ENCODE measurements at places on chromosomes 5 and 9. TPM values are rescaled to one million over a fixed set of nuclear protein-coding genes. Genes with fewer than 3 reads are reported as not detected.

DNA sequence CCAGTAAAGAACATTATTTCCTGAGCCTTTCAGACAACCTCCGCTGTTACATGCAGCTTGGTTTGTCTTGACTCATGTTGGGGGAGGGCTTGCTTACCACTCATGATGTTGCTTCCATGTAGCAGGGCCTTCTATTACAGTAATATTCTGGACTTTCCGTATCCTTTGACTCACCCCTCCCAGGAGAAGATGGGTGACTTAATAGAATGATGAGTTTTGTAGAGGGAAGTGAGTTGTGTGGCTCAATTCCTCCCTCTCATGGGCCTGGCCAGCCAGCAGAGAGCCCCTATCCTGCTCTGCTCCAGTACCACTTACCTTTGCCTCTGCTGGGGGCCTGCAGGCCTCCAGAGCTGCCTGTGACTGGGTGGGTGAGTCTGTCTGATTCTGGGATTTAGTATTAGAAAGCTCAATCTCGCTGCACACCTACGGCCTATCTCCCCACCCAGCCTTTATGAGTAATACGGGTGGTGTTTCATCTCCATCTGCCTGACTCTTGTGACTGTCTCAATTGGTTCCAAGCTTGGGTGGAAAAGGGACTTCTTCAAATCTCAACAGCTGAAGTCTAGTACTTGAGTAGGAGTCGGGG lies 52.6 kb upstream of the KLF9 start:
- no peaks in the 10 kb centered on the region for H3K27me3 ChIP-seq
- peak overlapping the region; percentile 13 for H3K4me3 ChIP-seq
- H3K27ac ChIP-seq: peak overlapping the region; percentile 25
- H3K36me3 ChIP-seq: no peaks in the 10 kb centered on the region
- DNase-seq: peak; percentile 45
- peaks cover 51% of the 10 kb centered on the region for H3K4me1 ChIP-seq

SLC1A1 gene
- total RNA-seq: 0.14 TPM

DNA sequence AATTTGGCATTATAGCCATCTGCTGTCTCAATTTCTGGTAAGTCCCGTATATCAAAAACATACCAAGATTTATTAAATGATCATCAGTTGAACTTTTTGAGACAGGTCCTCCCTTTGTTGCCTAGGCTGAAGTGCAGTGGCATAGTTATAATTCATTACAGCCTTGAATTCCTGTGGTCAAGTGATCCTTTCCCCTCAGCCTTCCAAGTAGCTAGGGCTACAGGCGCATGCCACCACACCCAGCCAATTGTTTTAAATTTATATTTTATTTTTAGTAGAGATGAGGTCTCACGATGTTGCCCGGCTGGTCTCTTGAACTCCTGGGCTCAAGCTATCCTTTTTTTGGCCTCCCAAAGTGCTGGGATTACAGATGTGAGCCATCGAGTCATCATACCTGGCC lies 418.9 kb downstream of the ARHGEF28 start:
- H3K4me3 ChIP-seq: no peak overlapping the region
- H3K27ac ChIP-seq: no peak overlapping the region
- no peaks in the 10 kb centered on the region for H3K36me3 ChIP-seq
- H3K27me3 ChIP-seq: peaks cover 22% of the 10 kb centered on the region
- no peak for DNase-seq

- peaks cover 28% of the 10 kb centered on the region for H3K4me1 ChIP-seq
- DNase-seq: no peak
- H3K27ac ChIP-seq: no peak overlapping the region
These were observed 167.7 kb upstream of the RASA1 start for GRCh38 chr5:87099968-87100367.

- H3K4me1 ChIP-seq: no peaks in the 10 kb centered on the region
- no peak for DNase-seq
These were observed 250.0 kb upstream of the MPDZ start for GRCh38 chr9:13529321-13530104.

DNA sequence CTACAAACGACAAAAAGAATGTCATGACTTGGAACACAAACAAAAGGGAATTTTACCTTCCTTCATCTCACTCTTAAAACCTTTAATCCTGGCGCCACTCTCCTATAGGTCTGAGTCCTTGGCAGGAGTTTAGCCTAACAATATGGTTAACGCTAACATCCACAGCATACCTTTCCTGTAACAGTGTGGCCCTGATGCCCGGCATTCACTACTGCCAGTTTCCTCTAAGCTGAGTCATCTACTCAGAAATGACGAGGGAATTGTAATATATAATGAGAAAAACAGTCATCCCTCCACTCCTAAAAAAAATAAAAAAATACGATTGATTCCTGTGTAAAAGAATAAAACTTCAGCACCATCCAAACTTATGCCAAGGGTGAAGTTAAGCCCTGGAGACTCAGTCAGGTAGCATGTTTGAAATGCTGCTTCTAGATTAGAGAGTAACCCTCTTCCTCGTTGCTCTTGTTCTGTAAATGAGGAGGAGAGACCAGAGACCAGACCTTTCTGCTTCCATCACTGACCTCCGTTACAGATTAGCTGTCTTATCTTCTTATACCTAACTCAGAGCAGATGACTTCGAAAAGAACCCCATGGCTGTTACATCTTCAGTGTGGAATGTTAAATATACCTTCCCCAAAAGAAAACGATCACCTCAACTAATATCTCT lies 37.4 kb downstream of the CCDC125 start:
- H3K27ac ChIP-seq: peak overlapping the region; percentile 90
- no peak for DNase-seq
- no peaks in the 10 kb centered on the region for H3K27me3 ChIP-seq
- H3K4me3 ChIP-seq: no peak overlapping the region
- peaks cover 3% of the 10 kb centered on the region for H3K36me3 ChIP-seq
- no peaks in the 10 kb centered on the region for H3K4me1 ChIP-seq

ARL10 gene
- 7.5 TPM for total RNA-seq

CCL19 gene
- not detected for total RNA-seq

- H3K27me3 ChIP-seq: no peaks in the 10 kb centered on the region
- DNase-seq: no peak
- no peaks in the 10 kb centered on the region for H3K4me1 ChIP-seq
- H3K27ac ChIP-seq: no peak overlapping the region
These were observed 38.0 kb upstream of the TRPC7 start for GRCh38 chr5:136403346-136403745.

SOX30 gene
- 0.34 TPM for total RNA-seq

GRCh38 chr5:175895686-175896102 lies 24.3 kb downstream of the CPLX2 start:
- H3K36me3 ChIP-seq: no peaks in the 10 kb centered on the region
- peaks cover 8% of the 10 kb centered on the region for H3K27me3 ChIP-seq
- peak; percentile 21 for DNase-seq
- H3K4me1 ChIP-seq: peaks cover 19% of the 10 kb centered on the region
- peak overlapping the region; percentile 11 for H3K27ac ChIP-seq

DNA sequence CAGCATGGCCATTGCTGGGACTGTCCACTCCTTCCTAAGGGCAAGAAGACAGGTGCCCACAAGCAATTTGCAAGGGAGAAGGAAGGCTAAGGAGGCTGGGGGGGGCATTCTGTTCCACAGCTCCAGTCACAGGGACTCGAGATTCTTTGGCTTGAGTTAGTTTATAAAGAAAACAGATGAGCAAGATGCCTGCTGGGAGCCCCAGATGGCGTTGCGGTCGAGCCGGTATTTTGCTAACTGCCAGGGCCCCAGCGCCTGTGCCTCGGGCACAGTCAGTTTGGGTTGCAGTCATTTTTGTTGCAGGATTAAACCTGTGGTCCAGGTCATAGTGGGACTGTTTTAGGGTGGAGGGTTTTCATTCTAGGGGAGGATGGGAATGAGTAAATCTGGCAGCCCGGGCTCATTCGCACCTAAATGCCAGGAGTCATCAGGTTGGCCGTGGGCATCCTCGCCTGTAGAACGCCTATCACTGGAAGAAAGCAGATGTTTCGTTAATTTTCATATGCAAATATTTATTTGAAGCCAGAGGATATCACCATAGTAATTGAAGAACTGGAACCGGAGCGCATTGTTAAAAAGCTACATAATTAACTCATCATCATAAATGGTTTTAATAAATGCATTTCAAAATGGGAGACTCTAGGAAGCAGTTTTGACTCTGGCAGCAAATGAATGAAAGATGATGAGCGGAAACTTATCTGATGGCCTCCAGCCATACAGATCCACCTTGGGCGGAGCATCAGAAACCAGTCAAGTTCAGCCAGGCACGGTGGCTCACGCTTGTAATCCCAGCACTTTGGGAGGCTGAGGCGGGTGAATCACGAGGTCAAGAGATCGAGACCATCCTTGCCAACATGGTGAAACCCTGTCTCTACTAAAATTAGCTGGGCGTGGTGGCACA lies 87.1 kb upstream of the FCN2 start:
- no peak overlapping the region for H3K27ac ChIP-seq
- H3K27me3 ChIP-seq: no peaks in the 10 kb centered on the region
- no peak for DNase-seq
- no peaks in the 10 kb centered on the region for H3K36me3 ChIP-seq
- no peaks in the 10 kb centered on the region for H3K4me1 ChIP-seq
- H3K4me3 ChIP-seq: no peak overlapping the region

- H3K4me1 ChIP-seq: no peaks in the 10 kb centered on the region
- no peaks in the 10 kb centered on the region for H3K36me3 ChIP-seq
- H3K4me3 ChIP-seq: no peak overlapping the region
- H3K27ac ChIP-seq: no peak overlapping the region
These were observed 27.9 kb upstream of the PDZD2 start for GRCh38 chr5:31611002-31611401.

- H3K36me3 ChIP-seq: peaks cover 1% of the 10 kb centered on the region
- peak; percentile 75 for DNase-seq
- no peaks in the 10 kb centered on the region for H3K27me3 ChIP-seq
- peaks cover 99% of the 10 kb centered on the region for H3K4me1 ChIP-seq
- peak overlapping the region; percentile 75 for H3K4me3 ChIP-seq
These were observed 26.8 kb upstream of the TNFAIP8 start for GRCh38 chr5:119328753-119329602.

DNA sequence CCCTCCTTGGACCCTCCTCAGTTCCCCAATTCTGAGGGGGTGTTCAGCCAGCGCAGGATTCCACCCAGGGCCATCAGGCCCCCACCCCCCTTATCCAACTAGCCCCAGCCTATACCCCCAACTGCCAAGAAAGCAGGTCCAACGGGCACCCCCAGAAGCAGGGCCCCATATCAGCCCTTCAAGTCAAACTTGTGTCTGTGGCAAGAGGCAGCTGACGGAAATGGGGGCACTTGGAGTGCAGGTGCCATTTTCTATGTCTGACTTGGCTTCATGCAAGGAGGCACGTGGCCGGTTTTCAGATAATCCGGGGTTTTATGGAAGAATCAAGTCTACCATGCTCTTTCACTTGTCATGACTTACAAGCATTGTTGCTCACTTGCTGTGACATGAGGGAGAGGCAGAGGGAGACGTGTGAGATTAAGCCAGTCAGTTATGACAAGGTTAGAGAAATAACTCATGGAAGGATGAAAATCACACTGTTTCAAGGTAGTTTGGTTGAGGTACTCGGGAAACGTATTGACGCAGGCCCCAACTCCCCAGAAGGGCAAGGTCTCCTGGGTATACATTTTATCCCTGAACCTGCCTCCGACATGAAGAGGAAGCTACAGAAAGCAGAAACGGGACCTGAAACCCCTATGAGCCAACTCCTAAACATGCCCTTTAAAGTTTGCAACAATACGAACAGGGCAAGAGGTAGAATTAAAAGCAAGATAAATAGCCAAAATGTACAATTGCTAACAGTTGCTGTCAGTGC lies 26.5 kb upstream of the CLPTM1L start:
- no peaks in the 10 kb centered on the region for H3K4me1 ChIP-seq
- H3K27ac ChIP-seq: no peak overlapping the region
- no peaks in the 10 kb centered on the region for H3K27me3 ChIP-seq

- no peak for DNase-seq
- peak overlapping the region; percentile 78 for H3K27ac ChIP-seq
- H3K36me3 ChIP-seq: peaks cover 27% of the 10 kb centered on the region
- no peaks in the 10 kb centered on the region for H3K27me3 ChIP-seq
- H3K4me1 ChIP-seq: peaks cover 64% of the 10 kb centered on the region
- H3K4me3 ChIP-seq: peak overlapping the region; percentile 55
These were observed 70.5 kb downstream of the ST8SIA4 start for GRCh38 chr5:100832252-100833230.

GRCh38 chr9:89806371-89807100 lies 201.7 kb downstream of the GADD45G start:
- H3K4me3 ChIP-seq: no peak overlapping the region
- no peaks in the 10 kb centered on the region for H3K36me3 ChIP-seq
- H3K27ac ChIP-seq: no peak overlapping the region
- peaks cover 15% of the 10 kb centered on the region for H3K27me3 ChIP-seq
- no peak for DNase-seq

- H3K27ac ChIP-seq: peak overlapping the region; percentile 48
- peak overlapping the region; percentile 40 for H3K4me3 ChIP-seq
- no peak for DNase-seq
These were observed 27.6 kb downstream of the TPD52L3 start for GRCh38 chr9:6355728-6356127.

GRCh38 chr9:134304690-134305089 lies 21.6 kb upstream of the RXRA start:
- no peak overlapping the region for H3K27ac ChIP-seq
- peaks cover 17% of the 10 kb centered on the region for H3K4me1 ChIP-seq
- H3K27me3 ChIP-seq: peaks cover 12% of the 10 kb centered on the region
- no peak for DNase-seq
- H3K36me3 ChIP-seq: no peaks in the 10 kb centered on the region

- H3K27me3 ChIP-seq: no peaks in the 10 kb centered on the region
- H3K36me3 ChIP-seq: no peaks in the 10 kb centered on the region
- DNase-seq: no peak
These were observed at the start of gene TEK for GRCh38 chr9:27108981-27109541. Gene TEK (plus strand): TSS chr9:27109225. CDS start chr9:27109591, 366 bp downstream.

- DNase-seq: no peak
- H3K27ac ChIP-seq: no peak overlapping the region
- H3K4me3 ChIP-seq: no peak overlapping the region
These were observed 75.7 kb upstream of the FCN1 start for GRCh38 chr9:134993416-134993815.

HDHD3 gene
- 12.1 TPM for total RNA-seq

DNA sequence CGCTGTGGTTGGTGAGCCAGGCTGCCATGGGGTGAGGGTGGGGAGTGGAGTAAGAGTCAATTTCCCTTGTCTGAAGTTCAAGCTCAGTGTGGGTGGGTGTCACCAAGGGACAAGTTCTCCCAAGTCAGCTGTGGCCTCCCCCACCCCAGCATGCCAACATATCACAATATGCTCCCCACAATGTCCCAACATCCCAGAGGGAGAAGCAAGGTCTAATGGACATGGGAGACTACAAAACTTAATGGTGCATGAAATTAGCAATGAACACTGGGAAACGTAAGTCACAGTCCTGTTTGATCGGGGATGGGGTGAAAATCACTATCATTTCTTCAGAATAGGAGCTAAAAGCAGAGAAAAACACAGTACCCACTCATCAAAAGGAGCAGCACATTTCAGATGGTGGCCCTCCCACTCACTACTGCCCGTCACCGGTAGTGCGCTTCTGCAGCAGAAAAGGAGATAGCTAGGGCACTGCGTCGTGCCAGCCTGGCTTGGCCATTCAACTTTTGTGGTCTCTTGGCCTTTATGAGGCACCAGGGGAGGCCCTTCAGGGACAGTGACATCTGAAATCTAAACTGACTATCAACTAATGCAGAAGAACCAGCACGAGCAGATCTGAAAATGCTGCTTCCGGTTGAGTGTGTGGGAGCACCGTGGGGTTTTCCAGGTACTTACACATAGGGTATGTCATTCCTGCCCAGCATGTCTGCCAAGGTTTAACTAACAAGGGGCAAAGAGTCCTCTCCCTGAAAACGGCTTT lies 20.5 kb upstream of the NDFIP1 start:
- H3K27me3 ChIP-seq: no peaks in the 10 kb centered on the region
- DNase-seq: peak; percentile 64

GRCh38 chr9:36665921-36666431 lies 93.3 kb downstream of the MELK start:
- peaks cover 13% of the 10 kb centered on the region for H3K4me1 ChIP-seq
- H3K36me3 ChIP-seq: peaks cover 15% of the 10 kb centered on the region
- H3K27me3 ChIP-seq: no peaks in the 10 kb centered on the region
- no peak for DNase-seq

CD72 gene
- 31.9 TPM for total RNA-seq

FOXD4L3 gene
- total RNA-seq: not detected

MEIKIN gene
- total RNA-seq: not detected

SLC6A19 gene
- total RNA-seq: not detected

Measured in activated T-cell treated with anti-CD3 and anti-CD28 coated beads, Interleukin-2, amount 50 U/mL, for 72 hours (primary cell).